ENCODE measurements at places on chromosomes 11 and 22.

DNA sequence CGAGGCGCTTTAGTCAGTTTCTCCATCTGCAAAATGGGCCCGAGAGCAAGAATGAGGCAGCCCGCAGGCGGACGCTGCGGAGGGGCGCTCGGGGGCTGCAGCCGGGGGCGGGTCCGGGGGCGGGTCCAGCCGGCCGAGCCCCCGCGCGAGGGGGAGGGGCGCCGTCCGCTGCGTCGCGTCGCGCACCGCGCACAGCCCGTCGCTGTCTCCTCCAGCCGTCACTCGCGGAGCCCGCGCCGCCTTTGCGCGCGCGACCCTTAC is 282 bp downstream of the PC start:
- no peak for DNase-seq

DNA sequence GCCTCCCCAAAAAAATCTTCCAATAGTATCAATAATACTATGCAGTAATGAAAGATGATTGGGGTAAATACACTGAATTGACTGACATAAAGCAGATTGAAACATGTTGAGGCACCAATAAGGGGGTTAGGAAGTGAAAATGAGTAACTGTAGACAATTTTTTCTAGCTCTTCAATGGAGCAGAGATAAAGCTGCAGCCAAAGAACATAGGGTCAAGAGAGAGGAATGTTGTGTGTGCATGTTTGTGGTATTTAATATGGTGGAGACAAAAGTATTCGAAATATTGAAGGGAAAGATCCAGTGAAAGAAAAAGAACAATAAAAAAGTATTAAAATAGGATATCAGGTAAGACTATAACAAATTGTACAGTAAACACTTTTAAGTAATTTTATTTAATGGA is 450.0 kb upstream of the CCDC179 start:
- DNase-seq: no peak

DNA sequence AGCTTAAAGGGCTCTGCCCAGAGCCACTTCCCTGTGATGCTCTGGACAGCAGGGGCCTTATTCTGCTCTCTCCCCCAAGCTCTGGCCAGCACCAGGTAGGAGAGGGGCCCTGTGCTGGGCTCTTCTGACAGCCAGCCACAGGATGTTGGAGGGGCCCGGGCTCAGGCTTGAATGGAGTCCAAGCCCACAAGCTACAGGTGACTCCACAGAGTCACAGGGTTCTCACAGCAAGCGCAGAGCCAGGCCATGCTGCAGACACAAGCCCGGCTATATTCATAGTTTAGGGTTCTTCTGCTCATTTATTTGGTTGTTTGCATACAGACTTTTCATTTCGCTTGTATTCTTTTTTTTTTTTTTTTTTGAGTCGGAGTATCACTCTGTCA is 1392.8 kb downstream of the BRD1 start:
- DNase-seq: no peak

DNA sequence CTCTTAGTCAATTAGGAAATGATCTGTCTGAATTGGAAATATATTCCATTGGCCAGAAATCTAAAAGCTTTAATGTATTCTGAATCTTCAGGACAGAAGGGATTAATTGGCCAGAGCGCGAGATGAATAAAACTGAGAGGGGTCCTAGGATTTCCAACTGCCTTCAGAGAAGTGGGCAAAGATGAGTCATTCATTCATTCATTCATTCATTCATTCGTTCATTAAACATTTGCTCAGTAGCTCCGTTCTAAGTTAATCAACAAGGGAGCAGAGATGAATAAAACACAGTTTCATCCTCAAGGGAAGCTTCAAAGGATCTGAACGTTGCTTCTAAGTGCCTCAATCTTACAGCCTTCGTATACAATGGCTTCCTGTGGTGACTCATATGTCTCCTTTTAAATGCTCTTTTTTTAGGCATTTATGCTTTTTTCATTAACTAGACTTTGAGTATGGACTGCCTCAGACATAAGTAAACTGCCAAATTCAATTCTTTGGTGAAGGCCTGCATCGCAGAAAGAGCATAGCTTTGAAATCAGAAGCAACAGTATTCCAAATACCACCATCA is 537.4 kb upstream of the CCDC90B start:
- DNase-seq: no peak

DNA sequence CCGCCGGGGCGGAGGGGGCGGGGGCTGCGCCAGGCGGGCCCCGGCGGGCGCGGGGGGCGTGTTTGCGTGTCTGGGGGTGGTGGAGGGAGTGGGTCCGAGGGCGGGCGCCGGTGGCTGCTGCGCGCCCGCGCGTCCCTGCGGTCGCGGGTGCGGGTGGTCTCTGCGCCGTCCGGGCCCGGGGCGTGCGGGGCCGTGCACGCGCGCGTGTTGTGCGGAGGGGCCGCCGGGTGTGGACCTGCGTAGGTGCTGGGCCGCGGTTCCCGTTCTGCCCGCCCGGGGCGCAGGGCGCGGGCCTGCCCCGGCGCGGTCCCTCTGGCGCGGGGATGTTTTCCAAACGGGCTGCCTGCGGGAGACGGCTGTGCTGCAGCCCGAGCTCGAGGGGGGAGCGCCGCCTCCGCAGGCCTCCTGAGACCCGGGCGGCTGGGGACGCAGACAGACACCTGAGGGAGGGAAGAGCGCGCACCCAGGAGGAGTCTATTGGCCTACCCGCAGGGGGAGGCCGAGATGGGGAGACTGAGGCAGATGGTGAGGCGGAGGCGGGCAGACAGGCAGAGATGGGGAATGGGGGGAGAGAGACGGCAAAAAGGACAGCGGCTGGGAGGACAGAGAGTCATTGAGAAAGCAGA is 442 bp downstream of the PELI3 start:
- peak; percentile 25 for DNase-seq

DNA sequence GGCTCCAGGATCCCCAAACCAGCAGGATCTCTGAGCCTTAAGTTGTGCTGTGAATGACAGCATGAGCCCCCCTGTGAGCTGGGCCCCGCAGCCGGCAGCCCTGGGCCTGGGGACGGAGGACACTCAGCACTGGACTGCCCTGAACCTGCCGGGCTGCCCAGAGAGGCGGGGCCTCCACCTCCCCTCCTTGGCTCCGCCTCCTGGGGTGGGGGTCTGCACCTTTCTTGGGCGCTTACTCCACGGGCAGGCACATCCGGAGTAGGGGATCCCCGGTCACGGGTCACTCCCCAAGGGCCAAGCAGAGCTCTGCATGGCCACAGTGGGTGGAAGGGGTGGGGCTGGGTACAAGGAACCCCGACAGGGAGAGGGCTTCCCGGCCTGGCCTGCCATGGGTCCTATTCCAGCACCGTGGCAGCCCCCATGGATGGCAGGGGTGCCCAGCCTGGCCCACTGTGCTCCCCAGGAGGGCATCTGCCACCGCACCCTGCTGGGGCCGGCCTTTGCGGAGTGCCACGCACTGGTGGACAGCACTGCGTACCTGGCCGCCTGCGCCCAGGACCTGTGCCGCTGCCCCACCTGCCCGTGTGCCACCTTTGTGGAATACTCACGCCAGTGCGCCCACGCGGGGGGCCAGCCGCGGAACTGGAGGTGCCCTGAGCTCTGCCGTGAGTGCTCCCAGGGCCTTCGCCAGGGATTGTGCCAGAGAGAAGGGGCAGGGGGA is 5.4 kb downstream of the MUC5B start:
- no peak for DNase-seq

DNA sequence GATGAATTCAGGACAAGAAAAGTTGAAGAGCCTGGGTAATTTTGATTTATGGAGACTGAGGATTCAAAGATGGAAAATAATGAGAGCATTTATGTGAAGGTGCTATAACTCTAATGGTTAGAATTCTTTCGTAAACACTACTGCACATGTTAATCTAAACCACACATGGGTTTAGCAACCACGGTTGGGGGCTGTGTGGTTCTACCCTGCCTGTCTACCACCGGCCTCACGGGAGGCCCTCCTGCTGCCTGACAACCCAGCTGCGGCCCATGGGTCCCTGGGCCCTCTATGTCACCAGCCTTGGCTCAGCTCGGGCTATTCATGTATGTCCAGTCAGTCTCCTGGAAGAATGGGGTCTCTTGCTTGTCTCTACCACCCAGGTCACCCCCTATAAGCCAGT is 68.5 kb upstream of the ARFGAP3 start:
- no peak for DNase-seq

DNA sequence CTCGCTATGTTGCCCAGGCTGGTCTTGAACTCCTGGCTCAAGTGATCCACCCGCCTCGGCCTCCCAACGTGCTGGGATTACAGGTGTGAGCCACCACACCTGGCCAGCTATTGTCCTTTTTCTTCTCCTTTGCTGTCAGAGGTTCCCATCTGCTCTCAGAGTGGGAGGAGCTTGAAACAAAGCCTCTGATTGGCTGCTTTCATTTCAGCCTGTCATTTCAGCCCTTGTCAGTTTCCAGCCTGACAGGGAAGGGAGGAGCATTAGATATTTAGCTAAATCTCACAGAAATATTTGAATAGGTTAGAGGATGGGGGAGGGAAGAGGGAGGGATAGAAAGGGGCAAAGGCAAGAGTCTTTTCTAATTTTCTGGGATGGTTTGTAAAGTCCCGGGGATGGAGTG is 8.7 kb downstream of the SLC22A6 start:
- no peak for DNase-seq

GRCh38 chr11:133997554-133997953 is 40.8 kb upstream of the IGSF9B start:
- DNase-seq: no peak

DNA sequence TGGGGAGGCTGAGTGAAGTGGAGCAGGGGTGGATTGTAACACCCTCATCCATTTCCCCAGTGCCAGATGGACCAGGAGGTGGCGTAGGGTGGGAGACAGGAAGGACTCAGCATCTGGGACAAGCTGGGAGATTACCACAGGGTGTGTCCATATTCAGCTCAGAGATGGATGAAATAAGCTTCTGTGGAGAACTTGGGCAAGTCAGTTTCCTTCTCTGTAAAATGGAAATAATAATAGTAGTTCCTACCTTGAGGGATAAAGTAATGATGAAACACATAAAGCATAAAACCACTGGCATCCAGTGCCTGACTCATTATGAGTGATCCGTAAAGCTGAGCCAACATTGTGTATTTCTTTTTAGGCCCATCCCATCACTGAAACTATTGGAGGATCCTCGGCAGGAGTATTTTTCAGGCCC is 607 bp upstream of the ROBO4 start:
- DNase-seq: peak; percentile 94

DNA sequence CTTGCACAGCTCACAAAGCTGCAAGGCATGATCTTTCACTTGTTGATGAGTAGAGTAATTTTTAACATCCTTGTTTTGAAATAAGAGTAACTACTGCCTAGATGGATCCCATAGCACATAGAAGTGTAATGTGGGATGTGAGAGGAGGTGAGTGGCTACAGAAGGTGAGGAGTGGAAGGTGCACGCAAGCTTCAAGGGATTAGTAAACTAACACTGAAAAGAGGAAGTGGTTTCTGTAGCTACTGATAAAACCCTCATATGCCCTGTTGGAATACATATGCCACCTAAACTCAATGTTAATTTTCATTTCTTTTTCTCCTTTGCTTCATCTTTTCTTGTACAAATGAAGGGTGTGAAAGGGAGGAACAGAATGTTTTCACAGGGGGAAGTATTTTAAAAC is 22.0 kb upstream of the CTSC start:
- no peak for DNase-seq

DNA sequence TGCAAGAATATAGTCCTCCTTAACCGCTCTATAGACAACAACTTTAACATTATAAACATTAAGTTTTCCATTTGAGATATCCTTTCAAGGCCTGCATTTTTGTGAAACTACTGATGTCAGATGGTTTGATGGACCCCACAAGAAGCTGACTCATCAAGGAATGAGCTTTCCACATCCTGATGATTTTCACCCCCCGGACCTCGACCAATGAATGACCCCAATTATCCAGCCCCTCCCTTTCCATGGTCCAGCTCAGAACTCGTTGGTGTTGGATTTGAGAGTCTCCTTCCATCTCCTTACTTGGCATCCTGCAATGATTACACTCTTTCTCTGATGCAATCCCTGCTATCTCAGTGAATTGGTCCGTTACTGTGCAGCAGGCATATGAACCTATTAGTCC is 31.8 kb upstream of the GUCY1A2 start:
- DNase-seq: no peak

- no peak for DNase-seq
Observed at GRCh38 chr11:67562963-67563704, 20.5 kb upstream of the GSTP1 start.

- peak; percentile 74 for DNase-seq
Observed at GRCh38 chr22:41197038-41197972, 7.8 kb upstream of the L3MBTL2 start.

DNA sequence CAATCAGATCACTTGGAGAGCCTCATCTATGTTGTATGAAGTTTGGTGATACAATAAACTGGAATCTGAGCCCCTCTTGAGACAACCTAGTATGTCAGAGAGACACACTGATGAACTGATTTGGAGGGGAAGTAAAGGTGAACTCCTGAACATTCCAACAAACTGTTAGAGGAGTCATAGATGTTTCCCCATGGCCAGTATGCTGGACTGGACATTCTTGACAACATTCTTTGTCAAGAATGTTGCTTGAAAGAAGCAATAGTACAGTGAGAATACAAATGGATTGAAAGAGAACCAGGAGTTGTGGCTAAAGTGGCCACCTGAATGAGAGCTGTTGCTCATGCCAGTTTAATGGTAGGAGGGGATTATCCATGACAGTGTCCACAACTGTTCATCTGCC is 588.1 kb downstream of the NELL1 start:
- no peak for DNase-seq

- peak; percentile 83 for DNase-seq
Observed at GRCh38 chr11:75673977-75674582, 5.2 kb upstream of the MAP6 start.

DNA sequence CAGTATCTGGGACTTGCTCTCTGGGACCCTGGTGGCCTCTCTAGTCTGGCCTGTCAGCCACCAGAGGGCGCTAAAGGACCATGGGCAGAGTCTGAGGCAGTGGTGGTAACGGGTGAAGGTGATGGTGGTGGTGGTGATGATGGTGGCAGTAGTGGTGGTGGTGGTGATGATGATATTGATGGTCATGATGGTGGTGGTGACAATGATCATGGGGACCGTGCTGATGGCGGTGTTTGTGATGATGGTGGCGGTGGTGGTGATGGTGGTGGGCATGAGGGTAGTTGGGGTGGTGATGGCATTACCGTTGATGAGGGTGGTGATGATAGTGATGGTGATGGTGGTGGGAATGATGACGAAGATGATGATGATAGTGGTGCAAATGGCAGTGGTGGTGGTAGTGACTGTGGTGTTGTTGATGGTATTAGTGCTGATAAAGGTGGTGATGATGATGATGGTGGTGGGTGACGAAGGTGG is 16.0 kb downstream of the TRPM5 start:
- peak; percentile 68 for DNase-seq

DNA sequence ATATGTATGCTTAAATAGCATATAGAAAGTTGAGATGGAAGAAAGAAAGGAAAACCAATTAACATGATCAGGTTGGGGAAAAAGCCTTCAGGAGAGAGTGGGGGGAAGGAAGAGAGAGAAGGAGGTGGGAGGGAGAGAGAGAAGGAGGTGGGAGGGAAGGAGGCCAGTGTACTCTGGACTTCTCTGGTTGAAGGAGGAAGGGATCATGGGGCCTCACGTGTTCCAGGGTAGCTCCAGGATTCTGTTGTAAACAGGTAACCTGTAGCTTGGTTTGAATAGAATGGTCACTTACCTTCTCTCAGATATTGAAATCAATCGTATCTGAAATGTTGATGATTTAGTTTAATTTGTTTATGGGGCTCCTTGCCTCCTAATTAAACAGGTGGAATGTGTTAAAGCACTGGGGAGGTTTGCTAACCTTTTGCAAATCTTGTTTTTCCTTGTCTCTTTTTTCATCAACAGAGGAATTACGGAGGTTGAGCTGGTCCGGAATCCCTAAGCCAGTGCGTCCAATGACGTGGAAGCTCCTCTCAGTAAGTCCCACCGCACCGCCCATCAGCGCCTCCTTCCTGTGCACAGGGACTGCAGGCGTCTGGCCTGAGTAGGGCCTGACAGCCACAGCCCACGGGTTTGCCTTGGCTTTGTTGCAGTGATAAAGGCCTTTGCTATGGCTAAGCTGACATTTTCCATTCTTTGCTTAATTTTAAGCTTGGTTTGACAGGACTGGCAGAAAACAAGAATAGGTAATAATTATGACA is 115.9 kb downstream of the TBC1D22A start:
- DNase-seq: no peak
